Hippocampal formation (tissue), 2 donors: ENCODE measurements at places on chromosomes 5 and 9.

GRCh38 chr5:96896276-96896675, 20.0 kb downstream of the ERAP2 start:
- DNase-seq: no peak

DNA sequence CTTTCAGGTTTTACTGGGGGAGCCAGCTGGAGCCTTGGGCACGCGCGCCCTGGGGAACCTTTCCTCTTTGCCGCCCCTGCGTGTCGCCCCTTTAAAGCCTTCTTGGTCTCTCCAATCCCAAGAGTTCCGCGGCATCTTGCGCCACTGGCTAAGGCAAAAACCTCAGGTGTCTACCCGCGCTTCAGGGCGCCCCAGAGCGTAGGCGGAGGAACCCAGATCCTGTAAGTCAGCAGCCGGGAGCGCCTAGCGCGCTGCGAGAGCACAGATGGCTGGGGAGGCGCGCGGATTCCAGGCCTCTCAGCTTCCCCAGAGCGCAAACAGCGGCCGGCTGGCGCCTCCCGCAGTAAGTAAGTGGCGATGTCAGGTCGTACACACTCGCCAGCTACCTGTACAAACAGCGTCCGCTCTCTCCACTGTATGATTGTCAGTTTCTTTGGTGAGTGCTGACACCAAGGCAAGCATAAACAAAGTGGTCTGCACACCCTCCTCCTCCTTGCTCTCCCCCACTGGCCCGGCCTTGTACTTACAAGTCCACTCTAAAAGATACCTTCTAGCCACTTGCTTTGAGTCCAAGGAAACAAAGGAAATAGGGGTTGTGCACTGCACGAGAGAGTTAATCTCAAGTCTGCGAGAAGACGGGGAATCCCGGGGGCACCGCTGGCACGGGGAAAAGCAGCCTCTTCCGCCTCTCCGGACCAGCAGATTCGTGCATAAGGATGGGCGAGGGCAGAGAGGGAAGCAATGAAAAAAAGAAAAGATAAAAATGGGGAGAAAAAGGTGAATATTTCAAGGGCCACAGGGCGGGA, 2.9 kb downstream of the HTR1A start:
- peak; percentile 69 for DNase-seq

DNA sequence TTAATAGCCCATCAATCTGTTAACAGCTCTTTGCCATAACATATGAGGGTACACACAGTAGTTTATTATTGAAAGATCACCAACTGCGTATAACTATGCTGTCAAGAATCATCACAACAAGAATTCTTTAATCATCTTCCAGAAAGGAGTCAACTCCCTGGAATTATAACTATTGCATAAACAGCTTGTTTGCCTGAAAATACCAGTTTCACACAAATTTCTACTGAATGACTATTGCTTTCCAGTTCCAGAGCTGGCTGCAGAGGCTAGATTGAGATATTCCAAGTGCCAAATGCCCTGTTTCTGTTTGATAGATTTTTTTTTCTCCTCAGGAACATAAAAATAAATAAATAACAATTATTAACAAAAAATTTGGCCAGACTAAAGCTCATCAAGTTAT, 444.7 kb downstream of the TLE1 start:
- DNase-seq: no peak

DNA sequence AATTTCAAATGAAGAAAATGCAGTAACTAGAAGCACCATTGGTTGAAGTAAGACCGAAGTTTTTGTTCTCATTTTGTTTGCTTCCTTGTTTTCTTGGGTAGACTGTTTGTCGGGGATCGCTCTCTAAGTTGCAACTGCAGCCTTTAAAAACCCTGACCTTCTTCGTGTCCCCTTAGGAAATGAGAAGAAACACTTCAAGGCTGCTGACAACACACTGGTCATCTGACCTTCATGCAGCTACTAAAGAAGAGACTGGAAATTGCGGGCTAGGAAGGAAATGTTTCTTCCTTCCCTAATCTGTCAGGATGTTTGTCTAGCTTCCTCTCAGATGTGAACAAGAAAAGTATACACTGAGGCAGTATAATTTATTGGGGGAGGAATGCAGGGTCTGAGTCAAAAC, 50.7 kb upstream of the CHSY3 start:
- no peak for DNase-seq

GRCh38 chr5:154325566-154325965, 120.2 kb upstream of the SAP30L start:
- no peak for DNase-seq

DNA sequence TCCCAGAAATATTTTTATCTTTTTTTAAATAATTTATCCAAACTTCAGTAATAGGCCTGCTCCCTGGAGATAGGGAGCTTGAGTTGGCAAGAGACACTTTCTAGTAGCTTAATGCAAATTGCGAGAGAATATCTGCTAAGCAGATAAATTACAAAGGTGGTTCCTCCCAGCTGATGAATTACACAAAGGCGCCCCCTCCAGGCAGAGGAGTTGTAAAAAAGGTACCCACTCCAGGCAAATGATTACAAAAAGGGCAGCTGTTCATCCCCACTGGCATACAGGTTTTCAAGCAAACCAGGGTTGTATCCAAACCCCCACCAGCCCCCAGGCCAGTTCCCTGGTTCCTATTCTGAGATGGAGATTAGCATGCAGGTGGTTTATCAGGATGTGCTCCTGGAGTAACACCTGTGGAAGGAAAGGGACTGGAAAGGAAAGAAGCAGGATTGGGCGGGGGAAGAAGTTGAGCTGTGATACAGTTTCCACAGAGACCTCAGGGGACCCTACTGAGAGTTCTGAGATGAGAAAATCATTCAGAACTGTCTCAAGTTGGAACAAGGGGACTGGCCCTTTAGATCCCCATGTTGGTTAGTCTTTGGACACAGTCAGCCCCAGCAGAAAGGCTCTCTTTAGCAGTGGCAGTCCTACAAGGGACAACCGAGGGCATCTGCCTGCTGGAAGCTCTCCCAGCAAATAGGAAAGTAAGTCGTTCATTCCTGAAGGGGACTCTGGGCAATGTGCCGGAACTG, 25.5 kb downstream of the ESM1 start:
- DNase-seq: no peak

DNA sequence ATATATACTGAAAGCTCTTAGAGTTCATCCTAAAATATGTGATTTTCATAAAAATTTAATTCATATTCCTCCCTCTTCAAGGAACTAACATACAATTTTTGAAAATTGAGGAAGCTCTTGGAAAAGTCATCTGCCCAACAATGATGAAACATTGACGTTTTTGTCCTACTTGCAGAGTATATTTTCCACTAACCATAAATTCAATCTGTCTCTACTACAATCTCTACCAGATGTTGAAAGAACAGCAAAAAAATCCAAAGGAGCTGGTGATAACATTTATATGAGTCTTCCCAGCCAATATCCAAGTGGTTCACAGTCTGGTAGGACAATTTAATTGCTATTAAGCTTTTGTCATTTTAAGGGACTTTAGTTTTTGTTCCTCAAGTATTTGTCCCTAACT, 81.1 kb upstream of the NR3C1 start:
- DNase-seq: no peak

DNA sequence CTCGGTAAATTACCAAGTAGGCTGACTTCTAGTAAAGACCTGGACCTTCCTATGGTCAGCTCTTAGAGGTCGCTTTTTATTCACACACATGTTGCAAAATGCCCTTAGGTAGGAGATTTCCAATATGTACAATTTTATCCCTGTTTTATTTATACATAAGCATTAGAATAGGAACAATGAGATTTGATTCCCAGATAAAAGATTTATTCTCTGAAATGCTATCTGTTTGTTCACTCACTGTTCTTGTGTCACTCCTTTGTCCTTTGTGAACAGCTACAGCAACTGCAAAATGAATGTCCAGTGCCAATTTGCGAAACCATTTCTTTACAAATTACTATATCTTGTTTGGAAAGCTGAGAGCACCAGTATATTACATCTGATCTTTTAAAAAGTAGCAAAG, 991.5 kb upstream of the TYRP1 start:
- no peak for DNase-seq

DNA sequence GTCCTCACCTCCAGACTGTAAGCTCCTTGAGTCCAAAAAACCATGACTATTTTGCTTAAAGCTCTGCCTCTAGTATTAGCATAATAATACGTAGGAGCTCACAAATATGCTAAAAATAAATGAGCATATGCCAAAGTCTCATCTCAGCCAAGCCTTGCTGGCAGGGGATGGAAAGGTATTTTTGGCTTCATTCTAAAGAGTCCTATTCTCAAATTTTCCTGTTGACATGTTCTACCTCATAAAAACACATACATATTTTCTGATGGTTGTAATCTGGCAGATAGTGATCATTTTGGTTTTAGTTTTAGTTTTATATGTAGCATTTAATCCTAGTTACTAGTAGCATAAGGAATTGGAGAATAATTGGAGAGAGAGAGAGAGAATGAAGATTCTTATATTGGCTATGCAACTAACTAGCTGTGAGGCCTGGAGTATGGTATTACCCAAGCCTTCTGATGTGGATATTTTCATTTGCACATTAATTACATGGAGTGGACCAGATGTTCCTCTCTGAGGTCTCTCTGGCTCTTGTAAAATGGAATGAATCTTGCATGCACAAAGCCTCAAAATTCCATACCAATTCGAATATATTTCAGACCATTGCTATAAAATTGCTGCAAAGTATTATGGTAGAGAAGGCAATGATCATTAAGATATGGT, 55.8 kb downstream of the PIP5K1B start:
- DNase-seq: no peak

- DNase-seq: no peak
Measured at GRCh38 chr5:59785676-59786333, 107.7 kb downstream of the PDE4D start.

DNA sequence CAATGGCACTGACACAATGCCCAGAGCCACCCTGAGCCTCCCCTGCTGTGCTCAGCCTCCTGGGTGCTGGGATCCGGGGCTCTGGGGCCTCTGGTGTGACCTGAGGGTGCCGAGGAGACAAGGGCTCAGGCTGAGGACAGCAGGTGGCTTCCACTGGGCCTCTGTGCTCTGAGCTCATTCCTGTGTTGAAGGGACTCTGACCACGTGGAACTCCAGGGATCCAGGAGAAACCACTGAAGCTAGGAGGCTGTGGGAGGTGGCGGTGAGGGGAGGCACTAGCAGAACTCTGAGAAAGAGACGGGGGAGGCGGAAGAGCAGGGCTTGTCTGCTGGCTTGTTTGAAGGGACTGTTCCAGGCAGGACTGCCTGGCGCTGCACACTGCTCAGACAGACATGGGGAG, 318.7 kb upstream of the IRX1 start:
- DNase-seq: no peak

DNA sequence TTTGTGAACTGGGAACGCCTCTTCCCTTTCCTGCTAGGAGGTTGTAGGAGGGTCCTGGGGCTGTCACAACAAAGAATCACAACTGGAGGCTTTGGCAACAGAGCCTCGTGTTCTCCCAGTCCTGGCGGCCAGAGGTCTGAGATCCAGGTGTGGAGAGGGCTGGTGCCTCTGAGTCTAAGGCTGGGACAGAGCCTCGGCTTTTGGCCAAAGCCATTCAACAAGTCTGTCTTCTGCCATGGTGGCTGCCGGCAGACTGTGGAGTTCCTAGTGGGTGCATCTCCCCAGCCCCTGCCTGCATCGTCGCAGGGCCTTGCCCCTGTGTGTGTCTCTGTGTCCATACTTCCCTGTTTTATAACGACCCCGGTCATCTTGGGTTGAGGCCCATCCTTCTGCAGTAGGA, 9.5 kb upstream of the IRX4 start:
- no peak for DNase-seq

- DNase-seq: no peak
Measured at GRCh38 chr5:57582578-57583070, 100.0 kb upstream of the ACTBL2 start.

DNA sequence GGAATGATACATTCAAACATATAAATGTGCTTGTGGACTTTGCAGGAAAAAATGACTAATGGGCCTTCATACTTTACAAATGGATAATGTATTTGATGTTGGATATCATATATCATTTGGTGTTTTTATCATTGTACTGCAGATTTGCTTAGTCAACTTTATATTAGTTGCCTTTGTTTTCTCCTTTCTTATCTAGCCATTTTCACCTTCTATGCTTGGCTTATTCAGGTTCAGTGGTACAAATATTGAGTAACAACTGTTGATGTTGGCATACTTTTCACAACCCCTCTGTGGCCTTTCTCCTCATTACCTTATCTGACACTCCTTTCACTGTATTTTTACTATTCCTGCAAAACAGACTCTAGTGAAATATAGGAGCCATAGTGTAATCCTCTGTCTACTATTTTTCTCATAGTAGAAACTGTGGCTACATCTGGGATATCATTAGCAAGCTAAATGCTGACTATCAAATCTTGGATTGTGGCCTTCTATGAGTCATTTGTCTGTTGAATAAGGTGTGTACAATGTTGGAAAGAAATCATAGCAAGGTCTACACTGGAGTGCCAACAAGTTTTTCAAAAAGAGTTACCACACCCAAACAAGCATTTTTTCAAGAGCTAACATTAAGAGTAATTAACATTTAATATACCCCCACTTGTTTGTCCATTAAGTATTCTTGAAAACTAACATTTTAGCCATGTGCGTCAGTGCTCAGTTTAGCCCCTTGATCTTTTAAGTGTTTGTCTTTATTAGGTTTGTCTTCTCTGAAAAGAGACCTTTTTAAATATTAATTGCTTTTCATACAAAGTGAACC, 330.1 kb downstream of the ADGRV1 start:
- no peak for DNase-seq

- DNase-seq: no peak
Measured at GRCh38 chr5:127934791-127935256, 148.7 kb upstream of the SLC12A2 start.

- DNase-seq: no peak
Measured at GRCh38 chr5:61342071-61342501, 10.0 kb downstream of the ZSWIM6 start.

GRCh38 chr5:103393101-103393754, 134.7 kb downstream of the MACIR start:
- DNase-seq: no peak

GRCh38 chr5:122985954-122986721, 50.4 kb downstream of the PPIC start:
- no peak for DNase-seq

DNA sequence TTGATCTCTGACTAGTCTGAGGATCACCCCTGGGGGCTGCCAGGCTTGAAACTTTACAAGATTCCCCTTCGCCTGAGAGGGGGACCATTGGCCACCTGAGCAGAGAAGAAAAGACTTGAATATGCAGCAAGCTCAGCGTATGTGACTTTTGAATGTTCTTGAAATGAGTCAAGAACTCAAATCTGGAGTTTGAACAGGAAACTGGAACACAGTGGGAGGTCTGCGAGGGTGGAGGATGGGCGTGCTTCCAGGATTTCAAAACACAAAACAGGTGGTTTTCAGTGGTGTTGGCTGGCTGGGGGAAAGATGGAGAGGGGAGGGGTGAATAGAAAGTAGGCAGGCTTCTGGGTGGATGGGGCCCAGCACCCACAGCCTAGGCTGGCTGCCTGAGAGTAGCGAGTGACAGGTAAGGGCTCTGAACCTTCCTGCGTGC, 40.6 kb downstream of the TMEM174 start:
- no peak for DNase-seq

- peak; percentile 51 for DNase-seq
Measured at GRCh38 chr5:30040488-30041118, 1152.9 kb upstream of the CDH6 start.

- DNase-seq: no peak
Measured at GRCh38 chr9:68914751-68915150, 99.2 kb downstream of the PRKACG start.
